ENCODE measurements at places on chromosomes 13 and 19.
A peak's percentile ranks its signal among the peaks of the same experiment; 100 is the strongest.

DNA sequence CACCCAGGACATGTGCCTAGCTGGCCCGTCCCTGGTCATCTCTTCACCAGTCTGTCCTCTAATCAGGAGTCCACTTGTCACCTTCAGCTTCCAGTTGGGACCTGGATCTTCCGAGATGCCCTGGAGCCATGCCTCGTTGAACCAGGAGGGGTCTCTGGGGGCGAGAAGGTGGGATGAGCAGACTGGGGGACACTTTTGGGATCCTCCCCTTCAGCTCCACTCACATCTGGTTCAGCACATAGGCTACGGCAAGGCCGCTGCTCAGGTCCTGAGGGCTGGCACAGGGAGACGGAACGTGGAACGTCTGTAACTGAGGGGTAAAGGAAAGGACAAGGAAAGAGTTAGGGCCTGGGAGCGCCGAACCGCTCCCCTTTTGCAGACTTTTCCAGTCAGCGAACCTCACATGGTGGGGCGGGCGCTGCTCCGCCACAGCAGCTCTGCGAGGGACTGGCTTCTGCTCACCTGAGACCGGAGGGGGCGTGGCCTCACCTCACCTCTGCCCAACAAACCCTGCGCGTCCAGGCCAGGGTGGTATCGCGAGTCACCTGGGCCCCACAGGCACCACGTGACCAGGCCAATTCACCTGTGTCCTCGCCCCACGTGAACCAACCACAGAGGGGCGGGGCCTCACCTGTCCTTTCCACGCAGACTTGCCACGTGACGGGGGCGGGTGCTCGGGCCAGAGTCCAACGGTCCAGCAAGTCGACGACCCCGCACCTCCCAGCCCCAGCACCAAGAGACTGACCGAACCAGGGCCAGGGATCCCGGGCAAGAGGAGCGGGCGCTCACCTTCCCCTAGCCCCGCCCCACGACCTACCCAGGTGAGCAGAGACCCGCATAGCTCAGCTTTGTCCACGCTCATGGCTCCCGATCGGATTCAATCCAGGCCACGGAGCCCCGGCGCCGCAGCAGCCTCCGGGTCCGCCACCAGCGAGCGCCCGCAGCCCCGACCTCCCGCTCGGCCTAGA, at the start of gene HOOK2:
Gene HOOK2, minus strand, starts transcription at position 965 of the 968 bp plus-strand sequence. Its CDS starts 103 bp downstream, at position 862.
- peak; percentile 98 for DNase-seq

DNA sequence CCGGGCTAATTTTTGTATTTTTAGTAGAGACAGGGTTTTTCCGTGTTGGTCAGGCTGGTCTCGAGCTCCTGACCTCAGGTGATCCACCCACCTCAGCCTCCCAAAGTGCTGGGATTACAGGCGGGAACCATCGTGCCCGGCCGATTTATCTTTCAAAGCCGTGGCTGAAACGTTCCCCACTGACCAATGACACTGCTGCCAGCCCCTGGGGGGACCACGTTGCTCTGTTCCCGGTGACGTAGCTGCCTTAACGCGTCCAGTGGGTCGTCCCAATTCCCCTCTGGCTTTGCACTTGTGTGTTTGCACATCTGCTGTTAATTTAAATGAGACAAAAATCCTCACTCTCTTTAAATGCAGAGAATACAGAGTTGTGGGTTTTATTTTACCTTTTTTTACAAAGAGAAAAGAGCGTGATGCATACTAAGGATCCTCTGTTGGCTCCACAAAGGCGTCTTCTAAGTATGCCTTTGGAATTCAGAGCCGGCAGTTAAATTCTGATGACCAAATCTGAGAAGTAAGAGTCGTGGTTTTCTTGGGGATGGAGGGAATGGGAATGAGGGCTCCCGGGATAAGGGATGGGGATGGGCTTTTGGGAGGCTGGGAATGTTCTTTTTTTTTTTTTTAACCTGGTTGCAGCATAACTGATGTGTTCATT, 18.6 kb upstream of the LMTK3 start:
- DNase-seq: no peak

DNA sequence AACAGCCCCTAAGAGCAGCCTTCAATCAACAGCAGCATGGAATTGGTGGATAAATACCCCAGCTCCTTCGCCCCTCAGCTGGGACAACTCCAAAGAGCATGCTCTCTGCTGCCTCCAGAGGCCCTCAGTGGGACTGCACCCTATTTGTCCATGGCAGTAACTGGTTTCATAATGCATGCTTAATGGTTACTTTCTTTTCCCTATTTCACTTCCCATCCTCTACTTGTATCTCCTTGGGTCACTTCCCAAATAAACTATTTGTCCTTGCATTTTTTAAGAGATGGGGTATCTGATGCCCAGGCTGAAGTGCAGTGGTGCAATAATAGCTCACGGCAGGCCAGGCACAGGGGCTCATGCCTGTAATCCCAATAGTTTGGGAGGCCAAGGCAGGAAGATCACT, 13.5 kb upstream of the TPM4 start:
- peak; percentile 73 for DNase-seq

DNA sequence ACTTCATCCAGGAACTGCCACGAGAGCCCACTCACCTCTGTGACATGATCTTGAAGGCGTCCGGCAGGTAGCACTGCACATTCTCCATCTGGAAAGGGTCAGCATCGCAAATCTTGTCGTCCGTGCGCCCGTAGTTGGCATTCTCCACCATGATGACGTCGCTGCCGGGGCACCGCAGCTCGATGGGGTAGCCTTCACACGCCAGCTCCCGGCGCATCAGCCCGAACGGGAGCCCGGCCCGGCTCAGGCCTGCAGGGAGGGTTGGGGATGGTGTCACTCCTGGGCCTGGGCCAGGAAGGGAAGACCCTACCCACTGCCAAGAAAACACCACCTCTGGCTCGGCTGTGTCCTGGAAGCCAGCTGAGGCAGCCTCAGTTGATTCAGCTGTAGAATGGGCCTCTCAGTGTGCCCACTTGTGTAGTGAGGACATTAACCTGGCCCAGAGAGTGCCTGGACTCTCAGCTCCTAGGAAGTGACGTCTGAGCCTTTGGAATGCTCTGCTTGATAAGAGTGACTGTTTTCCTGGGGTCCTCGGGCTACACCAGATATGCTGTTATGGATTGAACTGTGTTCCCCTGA, 28.4 kb downstream of the ADGRL1 start:
- no peak for DNase-seq

GRCh38 chr19:49983645-49984229, 22.8 kb upstream of the SIGLEC11 start:
- DNase-seq: peak; percentile 82

- DNase-seq: peak; percentile 43
Measured at GRCh38 chr19:34236035-34236987, 18.0 kb upstream of the GARRE1 start.

- DNase-seq: no peak
Measured at GRCh38 chr13:34243403-34243802, 425.5 kb downstream of the RFC3 start.

GRCh38 chr19:6745965-6746364, 6.5 kb downstream of the TRIP10 start:
- no peak for DNase-seq

- no peak for DNase-seq
Measured at GRCh38 chr13:97627566-97627965, 193.6 kb downstream of the RAP2A start.

- DNase-seq: no peak
Measured at GRCh38 chr19:17669419-17669818, 18.7 kb downstream of the UNC13A start.

DNA sequence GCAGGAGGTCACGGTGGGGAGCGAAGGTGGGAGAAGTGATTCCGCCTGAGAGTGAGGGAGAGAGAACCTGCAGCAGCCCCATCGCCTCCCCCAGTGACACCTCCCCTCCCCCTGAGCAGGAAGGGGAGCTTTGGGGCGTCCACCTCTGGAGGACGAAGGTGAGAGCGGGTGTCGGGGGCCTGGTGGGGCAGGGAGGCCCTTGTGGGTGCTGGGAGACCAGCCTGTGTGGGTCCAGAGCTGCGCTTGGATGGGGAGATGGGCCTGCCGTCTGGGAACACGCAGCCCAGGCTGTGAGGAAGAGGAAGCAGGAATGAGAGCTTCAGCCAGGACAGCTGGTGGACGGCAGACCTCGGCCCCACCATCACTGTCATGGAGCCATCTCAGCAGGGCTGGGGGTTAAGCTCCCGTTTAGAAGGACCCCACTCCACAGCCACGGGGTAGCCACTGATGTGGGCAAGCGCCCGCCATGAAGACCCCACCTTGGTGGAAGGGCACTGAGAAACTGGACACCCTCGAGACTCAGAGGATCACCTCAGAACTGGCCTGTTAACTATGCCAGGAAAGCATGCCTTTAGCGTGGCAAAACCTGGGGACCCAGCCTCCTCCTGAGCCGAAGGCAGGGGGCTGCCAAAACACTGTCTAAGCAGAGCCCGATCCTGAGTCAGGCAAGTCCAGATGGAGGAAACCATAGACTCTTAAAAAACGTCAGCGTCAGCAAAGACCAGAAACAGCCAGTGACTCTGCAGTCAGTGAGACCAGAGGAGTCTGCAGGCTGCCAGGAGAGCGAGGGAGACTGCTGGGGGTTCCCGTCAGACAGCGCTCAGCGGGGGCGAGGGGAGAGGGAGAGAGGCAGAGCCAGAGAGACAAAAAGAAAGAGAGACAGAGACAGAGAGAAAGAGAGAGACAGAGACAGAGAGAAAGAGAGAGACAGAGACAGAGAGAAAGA, 6.4 kb upstream of the PROZ start:
- DNase-seq: no peak

DNA sequence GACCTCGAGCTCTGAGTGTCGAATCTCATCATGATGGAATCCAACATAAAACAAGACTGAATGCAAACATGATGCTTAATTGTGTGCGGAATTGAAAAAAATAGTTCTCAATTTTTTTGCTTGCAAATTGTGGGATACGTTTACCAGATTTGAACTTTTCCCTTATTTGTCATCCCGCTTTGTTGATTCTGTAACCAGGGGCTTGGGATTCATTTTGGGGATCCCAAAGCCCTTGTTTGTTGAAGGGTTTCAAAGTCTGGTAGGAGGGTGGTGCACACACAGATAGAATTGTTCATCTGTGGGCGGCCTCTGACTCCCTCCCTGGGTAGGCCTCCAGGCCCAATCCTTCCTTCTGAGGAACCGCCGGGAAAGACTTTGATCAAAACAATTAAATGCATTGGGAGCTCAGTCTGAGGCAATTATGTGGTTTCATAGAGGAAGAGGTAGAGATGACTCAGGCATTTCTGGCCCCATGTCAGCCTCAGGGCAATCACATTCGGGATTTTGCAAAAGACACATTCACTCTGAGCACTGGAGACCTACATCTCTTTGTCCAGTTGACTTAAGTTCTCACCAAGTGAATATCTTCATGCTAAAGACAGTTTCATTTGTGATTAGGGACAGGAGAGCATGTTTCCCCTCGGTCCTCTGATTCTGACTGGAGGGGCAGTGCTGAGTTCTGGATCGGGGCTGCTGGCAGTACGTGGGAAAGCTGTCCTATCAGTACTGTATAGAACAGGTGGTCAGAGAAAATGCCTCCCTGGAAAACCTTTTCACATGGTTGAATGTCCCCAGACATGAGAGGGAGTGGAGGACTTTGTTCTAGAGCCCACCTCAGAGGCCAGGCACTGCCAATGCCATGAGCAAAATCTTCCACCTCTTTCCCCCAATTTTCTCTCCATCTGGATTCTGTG, 27.8 kb upstream of the IGFL4 start:
- DNase-seq: peak; percentile 30

GRCh38 chr13:66835040-66835628, 395.0 kb downstream of the PCDH9 start:
- DNase-seq: no peak
